Activated CD8-positive, alpha-beta memory T cell treated with anti-CD3 and anti-CD28 coated beads for 36 hours (primary cell): ENCODE measurements at places on chromosomes 2 and 18. TPM values are rescaled to one million over a fixed set of nuclear protein-coding genes. Genes with fewer than 3 reads are reported as not detected.

Gene LIMS3
- 0.78 TPM for total RNA-seq

Gene SCTR
- total RNA-seq = not detected

Gene KYNU
- total RNA-seq = not detected

Gene STAT4
- total RNA-seq = 51.5 TPM

Gene HOXD3
- not detected for total RNA-seq

Gene COLEC12
- total RNA-seq = not detected

Gene VWC2L
- total RNA-seq = not detected

Gene DSG1
- total RNA-seq = not detected

Gene CCDC74B
- 0.70 TPM for total RNA-seq

Gene STK36
- 20.3 TPM for total RNA-seq

Gene CDH7
- total RNA-seq = not detected

Gene INSIG2
- 30.1 TPM for total RNA-seq
